ENCODE measurements at places on chromosomes 4 and X.

DNA sequence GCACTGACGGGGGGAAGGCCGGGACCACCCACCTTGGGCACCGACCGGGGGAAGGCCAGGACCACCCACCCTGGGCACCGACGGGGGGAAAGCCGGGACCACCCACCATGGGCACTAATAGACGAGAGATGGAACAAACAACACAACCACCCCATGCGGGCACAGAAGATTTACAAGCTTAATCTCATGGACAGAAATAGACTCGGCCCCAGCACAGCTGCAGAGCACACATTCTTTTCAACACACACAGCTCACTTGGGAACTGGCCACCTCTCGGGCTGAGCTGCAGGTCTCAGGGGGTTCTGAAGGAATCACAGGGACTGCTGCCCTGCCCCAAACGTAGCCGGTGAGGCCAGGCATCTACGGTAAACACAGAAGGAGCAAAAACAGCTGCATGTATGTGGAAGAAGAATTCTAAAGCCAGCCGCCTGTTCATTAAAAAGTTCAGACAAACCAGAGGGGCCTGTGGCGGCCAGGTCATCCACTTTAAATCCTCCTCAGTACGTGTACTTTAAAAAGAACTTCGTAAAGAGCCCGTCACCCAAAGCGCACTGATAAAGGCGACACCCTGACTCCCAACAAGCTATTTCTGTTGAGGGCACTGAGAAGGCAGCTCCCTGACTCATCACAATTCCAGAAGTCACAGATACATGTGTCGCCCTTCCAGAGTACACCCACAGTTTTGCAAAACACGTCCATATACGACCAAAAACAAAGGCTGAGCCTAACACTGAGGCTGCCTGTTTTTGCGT, 17.7 kb downstream of the PPP2R3B start:
- no peak for DNase-seq

DNA sequence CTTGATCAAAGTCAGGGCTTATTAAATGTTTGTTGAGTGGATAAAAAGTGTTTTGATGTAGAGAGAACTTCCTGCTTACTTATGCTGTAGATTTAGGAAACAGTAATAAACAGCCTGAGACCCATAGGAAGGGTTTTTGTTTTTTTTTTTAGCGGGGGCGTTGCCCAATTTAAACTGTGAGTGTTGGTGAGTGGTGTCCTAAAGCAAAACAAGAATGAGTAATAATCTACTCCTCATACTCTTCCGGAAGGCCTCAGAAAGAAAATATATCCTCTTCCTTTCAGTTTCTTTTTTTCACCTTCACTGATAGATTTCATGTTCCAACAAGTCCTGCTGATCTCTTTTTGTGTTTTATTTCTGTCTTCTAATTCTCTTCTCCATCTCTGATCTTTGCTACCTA, 104.4 kb upstream of the SCML1 start:
- DNase-seq: no peak

DNA sequence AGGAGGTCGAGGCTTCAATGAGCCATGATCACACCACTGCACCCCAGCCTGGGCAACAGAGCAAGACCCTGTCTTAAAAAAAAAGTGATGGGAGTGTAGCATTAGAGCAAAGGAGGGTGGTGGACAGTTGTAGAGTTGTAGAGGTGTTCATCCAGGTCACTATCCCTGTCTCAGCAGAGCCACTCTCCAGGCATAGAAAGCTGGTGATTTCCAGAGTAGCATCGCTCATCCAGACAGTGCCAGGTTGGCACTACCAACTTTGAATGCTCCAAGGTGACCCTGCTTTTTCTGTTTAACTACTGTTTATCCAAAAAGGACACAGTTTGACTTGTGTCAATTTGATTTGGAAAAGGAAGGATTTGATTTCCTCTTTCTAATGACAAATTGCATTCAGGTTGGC, 147.3 kb downstream of the USP46 start:
- no peak for DNase-seq

GRCh38 chr4:24076811-24077210, 187.0 kb upstream of the PPARGC1A start:
- DNase-seq: no peak

DNA sequence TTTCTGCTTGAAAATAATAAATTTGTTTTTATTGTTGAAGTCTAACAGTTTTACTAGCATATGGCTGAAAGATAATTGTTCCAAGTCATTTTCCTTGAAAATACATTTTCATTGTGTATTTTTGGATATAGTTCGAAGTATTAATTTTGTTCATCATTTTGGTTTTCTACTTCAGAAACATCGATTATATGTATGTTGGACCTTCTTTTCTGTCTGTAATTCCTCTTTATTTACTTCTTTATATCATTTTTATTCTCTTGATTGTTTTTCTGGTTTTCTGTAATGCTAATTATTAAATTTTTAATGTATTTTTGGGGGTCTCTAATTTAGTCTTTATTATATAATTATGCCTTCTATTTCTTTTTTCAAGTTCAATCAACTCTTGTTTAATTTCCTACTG, 407.1 kb upstream of the FRG1 start:
- no peak for DNase-seq

DNA sequence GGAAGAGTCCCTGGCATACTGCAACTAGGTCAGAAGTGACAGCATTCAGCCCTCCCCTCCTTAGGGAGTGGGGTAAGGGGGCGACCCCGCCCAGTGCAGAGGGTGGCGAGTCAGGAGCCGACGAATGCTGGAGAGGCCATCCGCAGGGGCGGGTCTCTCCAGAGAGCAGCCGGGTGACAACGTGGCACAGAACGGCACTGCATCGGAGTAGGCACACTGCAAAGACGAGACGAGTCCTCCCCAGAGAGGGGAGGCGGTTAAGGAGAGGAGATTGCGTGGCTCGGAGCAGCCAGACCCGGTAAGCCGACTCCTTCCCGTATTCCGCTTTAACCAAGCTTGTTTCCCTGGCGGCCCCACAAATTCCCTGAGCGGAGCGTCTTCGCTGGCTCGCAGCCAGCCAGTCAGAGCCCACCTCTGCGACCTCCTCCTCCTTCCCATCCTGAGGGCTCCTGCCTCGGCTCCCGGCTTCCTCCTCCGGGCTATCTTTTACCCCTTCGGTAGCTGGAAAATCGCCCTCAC, 54.9 kb downstream of the LINC00632 start:
- DNase-seq: no peak

DNA sequence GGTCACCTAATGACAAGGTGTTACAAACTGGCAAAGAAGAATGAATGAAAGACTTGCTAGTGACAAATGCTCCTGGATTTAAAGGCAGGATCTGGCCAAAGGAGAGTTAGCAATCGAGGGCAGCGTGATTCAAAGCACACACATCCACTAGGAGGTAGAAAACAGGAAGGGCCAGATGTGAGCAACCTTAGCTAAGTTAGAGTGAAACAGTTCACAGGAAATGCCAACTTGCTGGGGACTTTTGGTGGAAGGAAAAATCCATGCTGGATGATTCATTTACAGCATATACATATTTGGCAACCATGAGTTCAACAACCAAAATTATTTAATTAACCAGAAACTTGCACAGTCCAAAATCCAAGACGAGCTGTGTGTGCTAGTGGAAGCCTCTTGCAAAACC, 276.9 kb downstream of the PTTG2 start:
- no peak for DNase-seq

DNA sequence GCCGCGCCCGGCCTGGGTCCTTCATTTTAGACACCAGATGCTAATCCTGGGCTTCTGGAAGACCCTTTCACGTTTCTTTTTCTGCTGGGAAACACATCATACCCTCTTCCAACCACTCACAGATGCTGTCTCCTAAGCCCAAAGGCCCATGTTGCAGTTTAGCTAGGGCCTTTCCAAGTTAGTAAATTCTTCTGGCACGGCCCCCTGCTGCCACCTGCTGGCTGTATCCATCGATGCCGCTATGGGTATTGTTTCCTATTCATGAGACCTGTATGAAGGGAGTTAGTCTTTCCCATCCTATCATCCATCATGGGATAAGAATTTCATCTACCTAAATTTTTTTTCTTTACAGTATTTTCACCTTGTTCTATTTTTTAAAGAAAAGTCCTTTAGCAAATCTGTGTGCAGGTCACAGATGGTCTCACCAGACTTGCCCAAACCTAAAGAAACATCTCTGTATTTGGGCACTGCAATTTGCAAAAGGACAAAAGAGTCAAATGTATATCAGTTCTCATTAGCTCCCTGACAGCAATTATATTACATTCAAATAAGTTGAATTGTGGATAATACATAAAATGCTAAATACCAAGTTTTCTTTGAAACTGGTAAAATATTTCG, 37.8 kb upstream of the SLC9A7 start:
- DNase-seq: peak; percentile 52

- no peak for DNase-seq
Observed at GRCh38 chr4:25827897-25828296, 34.9 kb downstream of the SEL1L3 start.

- no peak for DNase-seq
Observed at GRCh38 chr4:111698361-111698760, 446.9 kb upstream of the FAM241A start.
